ENCODE measurements at places on chromosomes 13 and 19.
A peak's percentile ranks its signal among the peaks of the same experiment; 100 is the strongest.

DNA sequence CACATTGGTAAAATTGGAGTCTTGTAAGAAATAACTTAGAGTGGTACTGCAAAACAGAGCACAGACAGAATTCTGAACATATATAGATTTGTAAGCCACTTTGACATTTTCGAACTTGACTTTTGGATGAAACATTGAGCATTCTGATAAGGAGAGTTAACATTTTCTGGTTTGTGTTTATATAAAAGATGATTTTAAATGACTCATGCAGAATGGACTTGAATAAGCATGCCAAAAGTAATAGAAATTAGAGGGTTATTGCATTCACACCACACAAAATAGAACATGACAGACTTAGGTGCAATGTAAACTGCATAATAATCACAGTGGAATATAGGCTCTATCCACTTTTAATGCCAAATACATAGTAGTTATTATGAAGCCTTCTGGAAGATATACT, 507.0 kb downstream of the DACH1 start:
- DNase-seq = no peak

DNA sequence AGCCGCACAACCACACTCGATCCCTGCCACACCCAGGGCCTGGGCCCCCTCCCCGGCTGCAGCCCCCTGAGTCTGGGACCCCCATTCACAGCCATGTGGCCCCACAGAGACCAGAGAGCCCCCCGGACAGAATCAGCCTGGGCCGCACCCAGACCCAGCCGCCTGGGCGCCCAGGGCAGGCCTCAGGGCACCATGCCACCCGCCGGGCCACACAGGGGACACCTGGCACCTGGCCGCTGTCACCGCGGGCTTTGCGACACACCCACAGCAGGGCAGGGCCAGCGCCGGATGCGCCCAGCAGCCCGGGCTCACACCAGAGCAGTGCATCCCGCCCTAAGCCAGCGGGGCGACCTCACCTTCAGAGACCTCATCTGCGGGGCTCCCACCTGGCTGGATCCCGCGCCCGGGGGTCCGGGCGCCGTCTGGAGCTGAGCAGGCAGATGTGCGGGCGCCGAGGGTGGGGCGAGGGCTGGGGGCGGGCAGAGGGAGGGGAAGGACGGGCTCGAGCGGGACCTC, 443 bp downstream of the TBXA2R start:
- peak; percentile 73 for DNase-seq

DNA sequence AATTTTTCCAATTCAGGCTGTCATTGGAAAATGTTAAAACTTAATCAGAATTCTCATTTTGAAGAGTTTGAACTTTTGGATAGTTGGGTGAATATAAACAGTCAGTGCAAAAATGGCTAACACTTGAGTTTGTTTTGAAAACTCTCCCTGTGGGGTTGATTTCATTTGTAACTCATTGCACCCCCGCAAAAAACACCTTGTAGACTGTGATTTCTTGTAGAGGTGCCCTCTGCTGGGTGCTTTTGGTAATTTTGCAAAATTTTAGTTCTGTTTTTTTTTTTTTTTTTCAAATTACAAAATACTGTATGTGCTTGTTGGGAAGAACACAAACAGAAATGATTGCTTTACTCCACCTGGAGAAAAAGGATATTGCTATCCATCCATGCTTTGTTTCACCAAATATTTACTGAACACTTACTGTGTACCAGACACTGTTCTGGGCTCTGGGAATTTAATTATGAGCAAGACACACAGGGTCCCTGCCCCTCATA, 28.2 kb upstream of the GPI start:
- DNase-seq = no peak

- DNase-seq = no peak
These were observed 33.2 kb downstream of the RASA3 start for GRCh38 chr13:114099191-114099590.

DNA sequence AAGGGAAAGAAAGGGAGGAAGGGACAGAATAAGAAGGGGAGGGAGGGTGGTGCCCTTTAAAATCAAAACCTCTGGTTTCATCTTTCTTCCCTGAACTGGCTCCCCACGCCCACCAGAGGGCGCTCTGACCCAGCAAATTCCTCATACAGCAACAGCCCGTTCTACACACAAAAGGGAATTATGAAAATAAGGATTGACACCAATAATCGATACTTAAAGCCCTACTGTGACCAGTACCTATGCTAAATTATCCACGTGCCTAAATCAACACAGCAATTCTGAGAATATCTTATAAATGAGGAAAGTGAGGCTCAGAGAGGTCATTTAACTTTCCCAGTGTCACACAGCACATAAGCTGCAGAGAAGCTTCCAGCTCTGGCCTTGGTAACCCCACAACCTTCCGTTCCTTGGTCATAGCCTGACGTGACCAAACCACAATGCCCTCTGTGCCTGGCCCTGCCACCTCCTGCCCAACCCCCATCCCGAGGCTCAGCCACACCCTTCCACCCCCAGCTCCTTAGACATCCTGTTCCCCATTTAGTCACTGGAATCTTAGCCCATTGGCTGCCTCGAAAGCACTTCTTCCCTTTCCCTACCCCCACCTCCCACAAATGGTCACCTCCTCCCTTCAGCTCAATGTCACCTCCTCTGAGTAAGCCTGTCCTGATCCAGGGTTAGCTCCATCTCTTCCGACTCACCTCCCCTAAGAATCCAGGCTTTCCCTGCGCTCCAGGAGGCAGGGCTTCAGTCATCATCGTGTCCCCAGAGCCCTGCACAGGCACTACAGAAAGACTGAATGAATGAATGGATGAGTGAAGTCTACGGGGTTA, 34.2 kb upstream of the PNMA8B start:
- DNase-seq = peak; percentile 91

- DNase-seq = no peak
These were observed 30.6 kb upstream of the FAM216B start for GRCh38 chr13:42750794-42751193.

- no peak for DNase-seq
These were observed 54.7 kb upstream of the WASF3 start for GRCh38 chr13:26502826-26503225.

DNA sequence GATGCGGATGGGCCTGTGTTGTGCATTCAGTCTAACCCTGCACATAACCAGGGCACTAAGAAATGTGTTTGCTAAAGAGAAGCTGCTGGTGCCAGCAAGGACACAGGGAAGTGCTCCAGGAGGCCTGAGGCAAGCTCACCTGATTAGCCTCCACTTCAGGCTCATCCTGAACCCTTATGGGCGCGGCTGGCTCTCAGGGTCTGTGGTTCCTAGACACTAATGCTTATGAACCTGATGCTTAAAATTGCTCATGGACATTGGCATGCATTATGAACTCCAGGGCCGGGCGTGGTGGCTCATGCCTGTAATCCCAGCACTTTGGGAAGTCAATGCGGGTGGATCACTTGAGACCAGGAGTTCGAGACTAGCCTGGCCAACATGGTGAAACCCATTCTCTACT, 34.3 kb downstream of the SERP2 start:
- DNase-seq = no peak

GRCh38 chr19:5355076-5355475, 14.5 kb upstream of the PTPRS start:
- no peak for DNase-seq

DNA sequence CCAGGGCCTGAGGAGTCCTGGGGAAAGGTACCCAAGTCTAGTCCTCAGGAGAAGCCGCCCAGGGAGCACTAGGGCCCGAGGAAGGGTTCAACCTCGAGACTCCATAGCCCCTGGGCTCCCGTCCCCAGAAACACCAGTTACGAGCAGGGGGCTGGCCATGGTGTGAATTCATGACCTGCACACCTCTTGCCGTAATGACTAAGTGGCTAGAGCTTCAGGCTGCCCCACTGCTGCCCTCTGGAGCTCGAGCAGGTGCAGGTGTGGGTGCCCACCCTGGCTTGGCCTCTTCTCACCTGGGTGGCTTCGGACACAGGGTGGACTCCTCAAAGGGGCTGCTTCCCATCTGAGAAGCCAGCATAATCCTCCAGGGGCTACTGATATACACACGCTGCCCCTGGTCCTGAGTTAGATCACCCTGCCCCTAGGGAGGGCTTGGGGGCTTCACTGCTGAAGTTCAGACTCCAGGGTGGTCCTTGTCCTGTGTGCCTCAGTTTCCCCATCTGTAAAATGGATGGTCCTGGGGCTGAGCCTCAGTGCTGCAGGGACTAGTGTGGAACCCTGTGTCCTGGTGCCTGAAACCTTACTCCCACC, 13.6 kb downstream of the SPC24 start:
- no peak for DNase-seq
